Activated CD4-positive, CD25-positive, alpha-beta regulatory T cell treated with anti-CD3 and anti-CD28 coated beads, Interleukin-2, amount 50 U/mL, for 72 hours (primary cell): ENCODE measurements at places on chromosomes 1 and 21.
A peak's percentile ranks its signal among the peaks of the same experiment; 100 is the strongest.

DNA sequence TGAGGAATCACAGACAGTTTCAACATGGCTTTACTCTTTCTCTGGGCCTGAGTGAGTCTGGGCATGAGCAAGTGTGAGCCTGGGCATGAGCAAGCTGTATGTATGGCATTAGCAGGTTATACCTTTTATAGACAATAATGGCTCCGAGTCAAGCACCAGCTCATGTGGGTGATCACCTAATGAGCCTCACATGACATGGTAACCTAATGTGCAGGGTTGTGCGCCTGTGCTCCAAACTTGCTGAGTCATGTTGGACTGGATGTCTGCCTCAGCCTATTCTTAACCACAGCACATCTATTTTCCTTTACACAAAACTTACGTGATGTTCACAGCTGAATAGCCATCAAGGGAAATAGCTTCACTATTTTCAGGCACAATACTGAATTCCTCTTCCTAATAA lies 236.2 kb upstream of the NRIP1 start:
- no peak for DNase-seq

DNA sequence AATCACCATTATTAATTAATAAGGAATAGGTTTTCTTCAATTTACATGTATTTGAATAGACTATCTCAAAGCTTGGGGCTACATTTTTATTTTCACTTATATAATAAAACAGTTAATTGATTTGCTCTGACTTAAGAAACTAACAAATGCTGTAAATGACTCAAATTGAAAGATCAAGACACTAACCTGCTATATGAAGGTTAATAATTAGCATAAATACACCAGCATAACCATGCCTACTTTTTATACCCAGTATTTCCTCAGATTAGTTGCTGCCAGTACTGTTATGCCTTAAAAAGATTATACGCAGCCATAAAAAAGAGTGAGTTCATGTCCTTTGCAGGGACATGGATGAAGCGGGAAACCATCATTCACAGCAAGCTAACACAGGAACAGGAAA lies 1545.1 kb downstream of the AMY1C start:
- DNase-seq = no peak

DNA sequence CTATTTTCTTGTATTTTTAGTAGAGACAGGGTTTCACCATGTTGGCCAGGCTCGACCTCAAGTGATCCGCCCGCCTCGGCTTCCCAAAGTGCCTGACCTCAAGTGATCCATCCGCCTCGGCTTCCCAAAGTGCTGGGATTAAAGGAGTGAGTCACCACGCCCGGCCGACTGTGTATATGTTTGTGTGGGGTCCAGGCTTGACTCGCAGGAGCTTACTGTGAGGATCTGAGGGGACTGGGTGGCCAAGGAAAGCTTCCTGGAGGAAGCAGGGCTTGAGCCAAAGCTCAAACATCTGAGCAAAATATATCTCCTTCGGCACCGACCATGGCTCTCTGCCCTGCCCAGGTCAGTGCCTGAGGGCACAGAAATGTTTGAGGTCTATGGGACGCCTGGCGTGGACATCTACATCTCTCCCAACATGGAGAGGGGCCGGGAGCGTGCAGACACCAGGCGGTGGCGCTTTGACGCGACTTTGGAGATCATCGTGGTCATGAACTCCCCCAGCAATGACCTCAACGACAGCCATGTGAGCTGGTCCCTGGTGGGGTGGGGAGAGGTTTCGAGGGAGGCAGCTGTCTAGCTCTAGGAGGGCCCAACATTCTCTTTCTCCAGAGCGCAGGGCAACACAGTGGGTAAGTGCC lies 10.5 kb downstream of the PADI3 start:
- no peak for DNase-seq

DNA sequence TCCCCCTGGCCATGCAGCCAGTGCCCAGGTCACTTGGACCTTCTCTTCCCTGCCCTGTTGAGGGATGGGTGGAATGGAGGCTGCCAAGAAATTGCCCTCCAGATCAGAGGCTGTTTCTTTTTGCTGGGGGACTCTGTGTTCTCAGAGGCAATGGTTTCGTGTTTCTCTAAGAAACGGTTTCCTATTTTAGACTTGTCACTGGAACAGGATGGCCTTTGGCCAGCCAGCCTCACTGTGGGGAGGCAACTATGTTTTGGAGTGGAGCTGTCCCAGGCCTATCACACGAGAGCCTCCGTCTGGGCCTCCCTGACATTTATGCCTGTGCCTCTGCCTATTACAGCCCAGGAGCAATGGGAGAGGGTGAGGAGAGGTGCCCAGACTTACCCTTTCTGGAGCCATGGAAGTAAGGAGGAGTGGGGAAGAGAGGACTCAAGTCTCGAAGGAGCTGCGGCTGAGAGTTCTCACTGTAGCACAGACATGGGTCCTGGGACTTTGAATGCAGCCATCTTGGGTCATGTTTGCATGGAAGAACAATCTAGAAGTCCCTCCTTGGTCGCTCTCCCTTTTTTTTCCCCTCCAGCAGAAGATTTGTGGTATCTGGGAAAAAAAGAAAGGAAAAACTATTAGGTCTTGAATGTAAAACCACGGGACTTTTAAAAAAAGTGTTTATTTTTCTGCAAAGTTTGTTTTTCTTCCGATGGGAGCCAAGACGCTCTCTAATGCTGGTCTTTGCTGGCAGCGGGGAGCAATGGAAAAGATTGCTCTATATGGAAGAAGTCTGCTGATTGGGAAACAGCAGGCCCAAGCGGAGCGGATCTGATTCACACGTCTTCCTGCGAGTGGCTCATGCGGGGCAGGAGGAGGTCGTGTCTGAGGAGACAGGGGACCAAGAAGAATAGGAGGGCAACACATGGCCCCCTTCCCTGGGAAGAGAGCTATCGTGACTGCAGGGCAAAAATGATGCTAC lies 219.2 kb downstream of the FOXD2 start:
- DNase-seq = no peak

- DNase-seq = no peak
Observed at GRCh38 chr21:34023691-34024373, 49.5 kb upstream of the MRPS6 start.

- DNase-seq = no peak
Observed at GRCh38 chr21:25456672-25457071, 150.6 kb downstream of the MRPL39 start.

DNA sequence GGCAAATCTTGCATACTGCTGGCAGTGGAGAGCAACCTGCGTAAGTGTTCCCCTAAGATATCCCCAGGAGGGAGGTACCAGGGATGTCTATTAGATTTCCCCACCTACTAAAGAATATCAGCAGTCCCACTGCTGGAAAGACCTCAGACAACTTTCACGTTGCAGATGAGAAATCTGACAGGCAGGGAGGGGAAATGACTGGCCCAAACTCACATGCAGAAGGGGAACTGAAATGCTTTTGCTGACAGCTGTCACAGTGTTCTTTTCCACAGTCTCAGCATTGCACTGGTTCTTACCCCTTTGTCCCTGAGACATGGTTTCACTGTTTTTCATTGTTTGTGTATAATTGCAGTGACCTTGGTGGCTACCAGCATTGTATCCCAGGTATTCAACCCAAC lies 84.8 kb upstream of the ATP1A1 start:
- DNase-seq = no peak

- no peak for DNase-seq
Observed at GRCh38 chr1:84297546-84298244, 3.8 kb upstream of the SAMD13 start.

GRCh38 chr1:50970931-50971582 lies 1.0 kb downstream of the CDKN2C start:
- DNase-seq = no peak

DNA sequence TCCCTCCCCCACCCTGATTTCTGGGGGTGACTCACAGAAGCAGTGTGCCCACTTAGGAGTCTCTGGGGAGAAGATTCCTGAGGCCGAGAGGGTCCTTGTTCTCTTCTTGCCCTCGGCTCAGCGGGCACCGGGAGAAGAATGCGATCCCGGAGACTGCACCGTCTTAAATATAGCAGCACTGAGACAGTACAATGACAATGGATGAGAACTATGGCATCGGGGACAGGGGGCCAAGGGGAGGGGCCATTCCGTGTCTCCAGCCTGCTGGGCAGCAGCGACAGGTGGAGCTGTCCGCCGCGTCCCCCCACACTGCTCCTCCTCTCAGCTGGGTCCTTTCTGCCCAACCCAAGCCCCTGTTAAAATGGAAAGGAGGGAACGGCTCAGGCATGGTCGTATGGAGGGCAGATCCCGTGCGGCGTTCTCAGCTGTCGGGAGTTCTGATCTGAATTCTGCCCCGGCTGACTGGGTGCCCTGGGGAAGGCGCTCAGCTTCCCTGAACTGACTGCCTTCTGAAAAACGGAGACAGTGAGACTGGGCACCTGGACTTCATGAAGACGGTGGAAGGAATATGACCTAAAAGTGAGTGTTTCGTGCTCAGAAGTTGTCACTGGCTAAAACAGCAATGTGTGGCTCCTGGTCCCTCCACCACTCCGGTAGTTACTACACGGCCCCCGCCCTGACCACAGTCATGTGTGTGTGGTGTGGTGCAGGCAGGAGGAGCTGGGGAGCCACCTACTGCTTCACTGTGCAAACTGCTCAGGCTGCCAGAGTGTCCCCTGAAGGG lies at the start of gene MYOM3:
TSS of gene MYOM3 (minus strand) at position 140 of the 784 bp plus-strand sequence. CDS start 3,499 bp downstream, outside the sequence.
- peak; percentile 36 for DNase-seq

DNA sequence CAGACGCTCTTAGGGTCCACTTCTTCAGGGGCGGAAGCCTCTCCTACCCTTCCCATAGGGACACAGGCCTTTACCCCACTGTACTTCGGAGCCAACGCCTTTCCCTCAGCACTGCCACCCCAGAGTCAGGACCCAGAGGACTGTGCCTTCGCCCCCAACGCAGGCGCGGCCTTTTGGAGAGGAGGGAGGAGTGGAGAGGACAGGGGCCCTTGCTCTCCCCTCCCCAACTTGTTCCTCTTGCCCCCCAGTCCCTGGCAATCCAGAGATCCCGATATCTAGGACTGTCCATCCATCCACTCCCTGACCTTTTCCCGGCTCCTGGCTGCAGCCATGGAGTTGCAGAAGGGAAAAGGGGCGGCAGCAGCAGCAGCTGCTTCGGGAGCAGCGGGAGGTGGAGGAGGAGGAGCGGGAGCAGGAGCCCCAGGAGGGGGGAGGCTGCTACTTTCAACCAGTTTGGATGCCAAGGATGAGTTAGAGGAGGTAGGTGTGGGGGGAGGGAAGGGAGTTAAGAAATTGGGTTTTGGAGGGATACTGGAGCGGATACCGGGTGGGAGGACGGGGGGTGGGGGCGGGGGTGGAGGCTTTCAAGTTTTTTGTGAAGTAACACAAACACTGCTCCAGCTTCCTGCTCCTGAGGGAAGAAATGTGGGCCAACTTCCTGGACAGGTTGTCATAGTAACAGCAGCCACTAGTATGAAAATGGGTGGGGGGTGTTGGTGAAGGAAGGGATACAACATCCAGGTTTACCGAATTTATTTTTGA lies 636 bp downstream of the INTS3 start:
- peak; percentile 47 for DNase-seq

DNA sequence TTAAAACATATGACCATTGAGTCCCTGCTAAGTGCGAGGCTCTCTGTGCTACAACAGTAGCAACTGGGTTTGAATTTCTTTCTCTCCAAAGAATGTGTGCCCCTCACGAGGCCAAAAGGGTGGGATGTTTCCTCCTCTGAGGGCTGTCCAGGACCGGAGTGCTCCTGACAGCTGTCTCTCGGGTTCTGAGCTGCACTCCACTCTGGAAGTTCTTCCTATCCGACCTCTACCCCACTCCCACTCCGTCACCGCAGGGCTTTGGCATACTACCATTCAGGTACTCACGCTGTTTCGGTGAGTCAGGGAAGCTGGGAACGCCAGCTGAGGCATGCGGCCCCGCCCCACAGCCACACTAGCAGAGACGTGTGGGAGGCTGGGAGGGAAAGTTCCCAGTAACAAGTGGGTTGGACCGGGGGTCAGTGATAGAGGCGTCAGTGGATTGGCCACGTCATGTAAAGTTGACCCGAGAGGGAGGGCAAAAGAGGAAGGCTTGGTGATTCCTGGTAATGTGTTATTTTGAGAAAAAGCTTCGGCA lies 705 bp upstream of the SLC50A1 start:
- peak; percentile 55 for DNase-seq

GRCh38 chr21:44532712-44533111 lies 7.3 kb downstream of the KRTAP10-1 start:
- DNase-seq = peak; percentile 19

GRCh38 chr1:53984726-53985125 lies 33.3 kb downstream of the LDLRAD1 start:
- DNase-seq = no peak

- no peak for DNase-seq
Observed at GRCh38 chr1:27601771-27602461, 2.0 kb downstream of the AHDC1 start.

GRCh38 chr1:113793878-113794834 lies 18.1 kb downstream of the RSBN1 start:
- no peak for DNase-seq

DNA sequence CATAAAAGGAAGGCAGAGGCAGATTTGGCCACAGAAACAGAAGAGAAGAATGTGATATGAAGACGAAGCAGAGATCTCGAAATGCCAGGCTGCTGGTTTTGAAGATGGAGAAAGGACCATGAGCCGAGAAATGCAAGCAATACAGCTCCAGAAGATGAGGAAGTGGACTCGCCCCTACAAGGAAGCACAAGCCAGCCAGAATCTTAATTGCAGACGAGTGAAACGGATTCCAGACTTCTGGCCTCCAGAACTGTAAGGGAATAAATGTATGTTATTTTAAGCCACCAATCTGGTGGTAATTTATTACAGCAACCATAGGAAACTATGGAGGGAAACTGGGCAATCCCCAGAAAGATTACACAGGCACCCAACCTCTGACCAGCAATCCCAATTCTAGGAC lies 24.1 kb downstream of the TARBP1 start:
- DNase-seq = no peak

DNA sequence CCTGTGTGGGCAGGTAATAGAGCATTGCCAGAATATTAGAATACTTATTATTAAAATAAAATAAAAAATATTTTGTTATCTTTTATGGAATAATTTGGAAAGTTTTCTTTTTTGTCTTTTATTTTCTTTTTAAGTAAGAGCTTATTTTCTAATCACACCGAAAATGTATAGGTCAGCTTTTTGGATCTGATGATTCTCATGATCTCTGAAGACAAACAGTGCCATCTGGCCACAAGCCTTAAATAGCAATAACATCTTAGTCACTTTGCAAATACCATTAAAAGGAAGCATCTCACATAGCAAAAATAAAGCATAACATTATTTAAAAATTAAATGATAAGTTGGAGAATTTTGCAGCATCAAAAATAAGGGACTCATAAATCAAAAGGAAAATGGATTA lies 213.8 kb downstream of the PLA2G4A start:
- no peak for DNase-seq

- DNase-seq = no peak
Observed at GRCh38 chr21:41775149-41775472, 8.3 kb upstream of the RIPK4 start.
